CD4-positive, alpha-beta T cell treated with Interleukin-6 for 4 hours (primary cell): ENCODE measurements at places on chromosomes 7 and 10.

DNA sequence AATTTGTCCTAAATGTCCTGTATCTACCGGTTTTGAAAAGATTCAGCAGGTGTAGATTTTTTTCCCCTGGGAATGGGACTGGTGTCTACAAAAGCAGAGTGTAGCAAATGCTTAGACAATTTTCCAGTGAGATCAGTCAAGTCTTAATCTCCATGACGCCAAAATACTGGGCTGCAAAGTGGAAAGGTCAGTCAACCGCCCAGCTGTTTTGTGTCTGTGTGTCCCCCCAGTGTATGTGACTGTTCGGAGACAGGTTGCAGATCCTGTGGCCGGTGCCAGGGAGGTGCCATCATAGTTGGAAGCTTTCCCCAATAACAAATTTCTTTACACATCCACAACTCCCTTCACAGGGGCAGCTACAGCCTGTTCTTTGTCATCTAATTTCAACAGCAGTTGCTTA, 263.8 kb downstream of the ARHGAP12 start:
- DNase-seq, result no peak

- no peak for DNase-seq
Measured at GRCh38 chr7:150374472-150374871, 4.7 kb upstream of the ZNF775 start.

- no peak for DNase-seq
Measured at GRCh38 chr10:2948127-2948854, 119.1 kb upstream of the PFKP start.

DNA sequence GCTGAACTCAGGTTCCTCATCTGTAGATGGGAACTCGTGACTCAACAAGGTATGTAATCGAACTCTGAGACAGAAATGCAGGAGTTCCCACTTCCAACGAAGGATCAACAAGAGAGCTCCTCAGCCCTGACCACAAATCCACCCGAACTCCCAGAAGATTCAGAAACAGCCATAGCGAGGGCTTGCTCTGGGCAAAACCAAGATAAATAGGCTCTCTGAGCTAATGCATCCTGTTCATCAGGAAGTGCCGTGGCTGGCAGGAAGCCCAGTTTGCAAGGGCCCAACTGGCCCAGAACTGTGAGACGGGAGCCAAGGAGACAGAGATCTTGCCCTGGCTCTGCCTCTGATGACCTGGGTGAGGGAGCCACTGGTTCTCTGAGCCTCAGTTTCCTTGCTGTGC, 141.7 kb upstream of the PFKP start:
- peak; percentile 14 for DNase-seq

DNA sequence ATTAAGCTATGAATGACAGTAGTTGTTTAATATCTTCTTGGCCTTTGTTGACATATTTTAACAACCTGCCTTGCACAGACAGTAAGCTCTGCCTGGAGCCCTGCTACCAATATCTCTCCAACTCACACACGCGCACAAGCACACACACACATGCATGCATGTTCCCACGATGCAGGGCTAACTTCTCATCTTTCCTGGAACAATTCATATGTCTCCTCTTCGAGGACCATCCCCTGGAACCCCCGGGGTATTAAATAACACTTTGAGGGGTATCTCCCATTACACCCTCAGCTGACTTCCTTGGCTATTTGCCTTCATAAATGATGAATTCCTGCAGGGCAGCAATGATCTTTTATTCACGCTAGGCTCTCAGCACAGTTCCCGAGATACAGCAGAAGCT, 258.0 kb downstream of the TRIL start:
- DNase-seq, result no peak

- DNase-seq, result no peak
Measured at GRCh38 chr10:34216348-34216945, 598.6 kb downstream of the PARD3 start.

DNA sequence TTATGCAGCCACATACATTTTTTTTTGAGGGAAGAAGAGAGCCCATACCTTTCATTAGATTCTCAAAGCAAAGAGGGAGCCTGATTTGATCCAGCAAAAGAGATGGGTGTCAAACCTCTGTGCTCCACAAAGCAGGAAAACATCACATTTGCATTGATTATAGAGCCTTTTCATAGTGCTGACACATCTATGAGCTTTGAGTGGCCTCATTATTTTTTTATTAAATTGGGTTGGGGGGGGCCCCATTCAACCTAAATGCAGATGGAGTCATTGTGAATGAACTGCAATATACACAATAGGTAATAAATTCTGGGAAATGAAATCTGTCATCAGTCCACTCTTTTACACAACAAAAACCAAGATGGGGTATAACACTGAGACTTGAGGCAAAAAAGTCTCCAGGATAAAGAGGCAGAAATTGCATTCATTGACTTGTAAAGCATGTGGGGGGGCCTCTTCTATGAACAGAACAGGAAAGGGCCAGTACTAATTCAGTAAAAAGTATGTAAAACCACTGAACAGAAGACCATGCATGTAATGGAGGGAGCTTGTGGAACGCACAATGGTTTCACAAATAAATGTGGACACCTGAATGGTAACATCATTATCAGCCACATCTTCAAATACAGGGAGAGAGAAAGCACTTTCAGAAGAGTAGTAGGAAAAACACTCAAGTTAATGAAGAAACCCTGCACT, 17.7 kb upstream of the ASB4 start:
- DNase-seq, result no peak
